ENCODE measurements at places on chromosomes 2 and 18. TPM values are rescaled to one million over a fixed set of nuclear protein-coding genes. Genes with fewer than 3 reads are reported as not detected.

LNPK gene
- 25.2 TPM for total RNA-seq

VWA3B gene
- total RNA-seq: not detected

CPLX4 gene
- total RNA-seq: not detected

EML6 gene
- total RNA-seq: 3.0 TPM

GPR35 gene
- 0.50 TPM for total RNA-seq

DNA sequence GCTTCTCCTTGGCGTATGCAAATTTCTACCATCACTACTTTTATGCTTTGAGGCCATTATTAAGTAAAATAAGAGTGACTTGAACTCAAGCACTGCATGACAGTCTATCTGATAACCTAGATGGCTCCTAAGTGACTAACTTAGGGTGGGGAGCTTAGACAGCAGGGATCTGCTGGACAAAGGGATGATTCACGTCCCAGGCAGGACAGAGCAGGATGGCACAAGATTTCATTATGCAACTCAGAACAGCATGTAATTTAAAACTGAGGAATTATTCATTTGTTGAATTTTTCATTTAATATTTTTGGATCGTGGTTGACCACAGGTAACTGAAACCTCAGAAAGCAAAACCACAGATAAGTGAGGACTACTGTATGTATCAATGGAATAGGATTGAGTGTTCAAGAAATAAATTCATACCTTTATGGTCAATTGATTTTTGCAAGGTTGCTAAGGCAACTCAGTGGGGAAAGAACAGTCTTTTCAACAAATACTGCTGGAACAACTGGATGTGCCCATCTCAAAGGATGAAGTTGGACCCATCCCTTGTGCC is 115.3 kb downstream of the MBD2 start:
- DNase-seq: no peak

GRCh38 chr2:181684454-181685149 is 4.3 kb upstream of the NEUROD1 start:
- no peak for DNase-seq

- no peak for DNase-seq
Observed at GRCh38 chr2:224023188-224023587, 15.9 kb downstream of the SERPINE2 start.

DNA sequence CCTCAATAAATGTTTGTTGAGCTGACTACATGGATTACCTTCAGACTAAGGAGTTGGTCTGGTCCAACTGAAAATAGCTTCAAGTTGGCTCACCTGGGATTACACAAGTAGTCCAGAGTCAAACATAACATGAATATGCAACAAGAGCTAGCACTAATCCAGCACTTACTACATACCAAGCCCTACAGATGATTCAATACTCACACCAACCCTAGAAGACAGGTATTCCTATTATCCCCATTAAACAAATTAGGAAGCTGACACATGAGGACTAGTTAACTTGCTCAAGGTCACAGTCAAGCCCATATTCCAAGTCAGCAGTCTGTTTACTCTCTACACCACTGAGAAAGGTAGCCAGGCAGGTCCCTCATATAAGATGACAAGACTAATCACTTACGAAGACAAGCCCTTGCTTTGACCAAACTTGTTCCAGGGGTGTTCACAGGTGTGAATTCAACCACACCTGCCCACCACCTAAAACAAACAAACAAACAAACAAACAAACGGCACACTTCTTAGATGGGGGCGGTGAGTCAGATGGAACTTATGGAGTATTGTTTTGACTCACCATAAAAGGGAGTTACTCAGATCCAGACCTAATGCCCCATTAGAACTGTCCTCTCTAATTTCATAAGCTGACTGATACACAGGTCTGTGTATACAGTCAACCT is 29.1 kb downstream of the TMEM131 start:
- DNase-seq: no peak
